ENCODE measurements at places on chromosomes 5 and 9. TPM values are rescaled to one million over a fixed set of nuclear protein-coding genes. Genes with fewer than 3 reads are reported as not detected.

DNA sequence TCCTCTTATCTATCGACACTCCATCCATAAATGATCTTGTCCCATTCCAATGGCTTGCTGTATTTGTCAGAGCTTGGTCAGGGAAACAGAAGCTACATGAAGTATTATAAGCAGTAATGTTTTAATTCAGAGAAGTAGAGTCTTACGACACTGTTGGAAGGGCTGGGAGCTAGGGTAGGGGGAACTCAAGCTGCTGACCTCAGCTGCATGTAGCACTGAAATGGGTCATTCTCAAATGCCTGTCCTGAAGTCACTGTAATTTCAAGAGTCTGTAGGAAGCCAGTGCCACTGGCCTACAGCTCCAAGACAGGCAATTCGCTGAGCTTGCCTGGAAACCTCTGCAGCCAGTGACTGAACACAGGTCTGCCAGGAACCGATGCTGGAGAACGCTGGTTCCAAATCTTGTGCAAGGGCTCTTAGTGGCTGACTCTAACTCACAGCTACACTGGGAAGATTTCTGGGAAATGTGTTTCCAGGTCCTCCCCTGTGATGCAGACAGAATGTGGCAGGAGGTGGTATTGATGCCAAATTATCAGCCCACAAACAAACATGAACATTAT lies 532.4 kb downstream of the CCDC171 start:
- H3K4me3 ChIP-seq = no peak overlapping the region
- no peaks in the 10 kb centered on the region for H3K4me1 ChIP-seq
- DNase-seq = peak; percentile 56
- no peaks in the 10 kb centered on the region for H3K27me3 ChIP-seq
- no peaks in the 10 kb centered on the region for H3K36me3 ChIP-seq
- no peak overlapping the region for H3K27ac ChIP-seq

DNA sequence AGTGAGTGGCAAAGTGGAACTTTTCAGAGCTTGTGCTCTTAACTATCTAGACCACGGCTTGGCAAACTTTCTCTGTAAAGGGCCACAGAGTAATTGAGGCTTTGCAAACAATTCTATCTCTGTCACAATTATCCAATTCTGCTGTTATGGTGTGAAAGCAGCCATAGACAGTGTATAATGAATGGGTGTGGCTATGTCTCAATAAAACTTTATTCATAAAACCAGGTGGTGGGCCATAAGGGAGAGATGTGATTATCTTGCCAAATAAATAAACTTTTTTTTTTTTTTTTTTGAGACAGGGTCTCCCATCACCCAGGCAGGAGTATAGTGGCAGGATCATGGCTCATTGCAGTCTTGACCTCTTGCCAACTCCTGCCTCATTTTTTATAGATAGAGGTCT lies 78.7 kb upstream of the GNA14 start:
- no peak overlapping the region for H3K4me3 ChIP-seq
- H3K27me3 ChIP-seq = no peaks in the 10 kb centered on the region
- DNase-seq = no peak

DNA sequence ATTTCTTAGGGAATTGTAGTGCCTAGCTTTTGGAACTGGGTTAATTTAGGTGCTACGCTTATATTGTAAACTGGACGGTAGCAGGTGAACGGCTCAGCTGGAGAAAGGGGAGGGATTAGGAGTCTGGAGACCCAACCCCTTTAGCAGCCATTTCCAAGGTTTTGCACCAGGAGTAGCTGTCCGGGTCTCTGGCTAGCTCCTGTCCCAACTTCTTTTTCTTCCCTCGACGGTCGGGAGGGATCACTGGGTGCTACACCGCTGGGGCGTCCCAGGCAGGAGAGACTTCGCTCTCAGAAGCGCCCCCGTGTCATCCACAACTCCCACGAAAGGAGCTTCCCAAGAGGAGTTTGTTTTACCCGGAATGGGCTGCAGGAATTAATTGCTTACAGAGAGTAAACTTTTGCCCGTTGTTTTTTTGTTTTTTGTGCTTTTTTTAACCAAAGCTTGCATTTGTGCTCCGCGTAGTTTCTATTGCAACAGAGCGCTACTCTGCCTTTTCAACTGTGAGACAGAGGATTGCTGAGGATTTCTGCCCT lies 1640.9 kb upstream of the C9orf72 start:
- no peak overlapping the region for H3K27ac ChIP-seq
- DNase-seq = peak; percentile 78
- H3K27me3 ChIP-seq = no peaks in the 10 kb centered on the region
- H3K36me3 ChIP-seq = no peaks in the 10 kb centered on the region
- H3K4me1 ChIP-seq = no peaks in the 10 kb centered on the region

DNA sequence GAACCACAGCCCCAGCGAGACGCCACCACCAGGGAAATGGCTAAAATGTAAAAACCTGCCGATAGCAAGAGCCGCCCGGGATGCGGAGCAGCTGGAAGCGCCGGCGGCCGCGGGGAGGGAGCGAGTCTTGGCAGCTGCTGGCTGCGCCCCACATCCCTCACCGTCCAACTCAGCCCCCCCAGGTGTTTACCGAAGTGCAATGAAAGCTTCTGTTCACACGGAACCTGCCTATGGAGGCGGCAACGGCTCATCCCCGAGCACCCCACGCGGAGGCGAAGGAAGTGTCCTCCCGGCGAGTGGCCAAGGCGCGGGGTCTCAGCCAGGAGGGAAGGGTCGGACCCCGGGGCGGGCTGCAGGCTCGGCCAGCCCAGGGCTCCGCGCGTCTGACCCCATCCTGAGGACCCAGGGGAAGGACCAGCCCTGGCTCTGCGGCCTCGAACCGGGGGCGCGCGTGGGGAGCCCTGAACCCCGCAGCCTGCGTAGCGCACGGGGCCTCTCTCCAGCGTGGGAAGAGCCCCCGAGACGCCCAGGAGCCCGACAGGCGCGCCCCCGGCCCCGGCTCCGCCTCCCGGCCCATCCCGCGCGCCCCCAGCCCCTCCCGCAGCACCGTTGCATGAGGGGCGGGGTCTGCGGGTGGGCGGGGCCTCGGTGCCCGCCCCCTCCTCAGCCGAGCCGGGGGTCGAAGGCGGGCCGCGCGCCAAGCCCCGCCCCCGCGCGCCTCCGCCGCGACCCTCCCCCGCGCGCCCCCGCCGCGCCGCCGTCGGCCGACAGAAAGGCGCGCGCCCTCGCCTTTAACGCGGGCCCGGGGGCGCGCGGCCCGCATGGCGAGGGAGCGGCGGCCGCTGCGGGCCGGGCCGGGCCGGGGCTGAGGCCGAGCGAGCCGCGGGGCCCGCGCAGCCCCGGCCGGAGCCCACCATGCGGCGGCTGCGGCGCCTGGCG lies at the start of gene DIPK1B:
DIPK1B (plus strand) TSS at position 822 of the 939 bp plus-strand sequence; CDS start at position 916, 94 bp downstream.
- H3K27me3 ChIP-seq = no peaks in the 10 kb centered on the region
- peak within 1 kb of the TSS; percentile 59 for H3K4me3 ChIP-seq
- H3K4me1 ChIP-seq = peaks cover 20% of the 10 kb centered on the region
- peak within 1 kb of the TSS; percentile 61 for H3K27ac ChIP-seq
- DNase-seq = peak; percentile 61
- no peaks in the 10 kb centered on the region for H3K36me3 ChIP-seq

- H3K4me3 ChIP-seq = peak overlapping the region; percentile 50
- no peaks in the 10 kb centered on the region for H3K27me3 ChIP-seq
- peak overlapping the region; percentile 57 for H3K27ac ChIP-seq
- DNase-seq = no peak
Measured at GRCh38 chr9:470552-471194, 256.0 kb downstream of the DOCK8 start.

- no peaks in the 10 kb centered on the region for H3K27me3 ChIP-seq
- no peak overlapping the region for H3K27ac ChIP-seq
- no peaks in the 10 kb centered on the region for H3K36me3 ChIP-seq
- H3K4me3 ChIP-seq = no peak overlapping the region
- H3K4me1 ChIP-seq = peaks cover 25% of the 10 kb centered on the region
- DNase-seq = no peak
Measured at GRCh38 chr9:131728961-131729360, 10.9 kb downstream of the RAPGEF1 start.

DNA sequence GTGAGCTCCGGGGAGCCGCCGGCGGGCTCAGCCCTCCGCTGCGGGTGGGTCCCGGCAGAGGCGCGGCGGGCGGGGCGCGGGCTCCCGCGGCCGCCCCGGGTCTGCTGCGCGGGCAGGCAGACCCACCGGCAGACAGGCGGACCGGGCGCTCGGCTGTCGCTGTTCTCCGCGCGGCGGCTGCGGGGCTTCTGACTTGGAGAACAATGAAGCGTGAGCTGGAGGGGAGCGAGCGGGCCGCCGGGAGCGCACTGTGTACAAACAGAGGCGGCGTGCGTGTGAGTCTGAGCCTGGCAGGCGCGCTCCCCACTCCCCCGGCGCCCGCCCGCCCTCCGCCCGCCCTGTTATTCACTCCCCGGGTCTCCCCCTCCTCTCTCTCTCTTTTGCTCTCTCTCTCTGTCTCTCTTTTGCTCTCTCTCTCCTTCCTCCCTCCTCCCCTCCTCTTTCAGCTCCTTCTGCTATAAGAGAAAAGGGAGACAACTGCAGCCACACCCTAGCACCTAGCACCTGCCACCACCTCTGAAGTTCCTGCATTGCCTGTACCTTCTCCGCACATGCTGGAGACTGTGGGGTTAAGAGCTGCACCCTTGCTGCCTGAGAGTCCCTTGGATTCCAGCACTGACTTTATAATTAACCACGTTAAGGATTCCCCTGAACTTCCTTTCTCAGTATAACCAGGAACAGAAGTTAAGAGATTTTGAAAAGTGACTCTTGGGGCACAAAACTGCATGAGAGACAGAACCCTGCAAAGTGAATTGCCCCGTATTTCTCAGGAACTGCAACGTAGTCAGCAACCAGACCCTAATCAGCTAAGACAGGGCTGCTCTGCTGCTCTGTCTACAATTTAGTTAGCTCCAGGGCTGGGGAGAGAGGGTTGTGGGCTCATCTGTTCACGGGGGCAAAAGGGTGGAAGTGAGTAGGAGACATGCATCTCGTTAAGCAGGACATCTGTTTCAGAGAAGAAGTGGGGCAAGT lies at the start of gene EDIL3:
EDIL3 (minus strand) TSS at position 277 of the 972 bp plus-strand sequence. CDS start 506 bp downstream, outside the sequence.
- peaks cover 5% of the 10 kb centered on the region for H3K4me1 ChIP-seq
- H3K27ac ChIP-seq = peak within 1 kb of the TSS; percentile 53
- no peaks in the 10 kb centered on the region for H3K36me3 ChIP-seq
- peak within 1 kb of the TSS; percentile 51 for H3K4me3 ChIP-seq
- H3K27me3 ChIP-seq = no peaks in the 10 kb centered on the region
- DNase-seq = peak; percentile 47

DNA sequence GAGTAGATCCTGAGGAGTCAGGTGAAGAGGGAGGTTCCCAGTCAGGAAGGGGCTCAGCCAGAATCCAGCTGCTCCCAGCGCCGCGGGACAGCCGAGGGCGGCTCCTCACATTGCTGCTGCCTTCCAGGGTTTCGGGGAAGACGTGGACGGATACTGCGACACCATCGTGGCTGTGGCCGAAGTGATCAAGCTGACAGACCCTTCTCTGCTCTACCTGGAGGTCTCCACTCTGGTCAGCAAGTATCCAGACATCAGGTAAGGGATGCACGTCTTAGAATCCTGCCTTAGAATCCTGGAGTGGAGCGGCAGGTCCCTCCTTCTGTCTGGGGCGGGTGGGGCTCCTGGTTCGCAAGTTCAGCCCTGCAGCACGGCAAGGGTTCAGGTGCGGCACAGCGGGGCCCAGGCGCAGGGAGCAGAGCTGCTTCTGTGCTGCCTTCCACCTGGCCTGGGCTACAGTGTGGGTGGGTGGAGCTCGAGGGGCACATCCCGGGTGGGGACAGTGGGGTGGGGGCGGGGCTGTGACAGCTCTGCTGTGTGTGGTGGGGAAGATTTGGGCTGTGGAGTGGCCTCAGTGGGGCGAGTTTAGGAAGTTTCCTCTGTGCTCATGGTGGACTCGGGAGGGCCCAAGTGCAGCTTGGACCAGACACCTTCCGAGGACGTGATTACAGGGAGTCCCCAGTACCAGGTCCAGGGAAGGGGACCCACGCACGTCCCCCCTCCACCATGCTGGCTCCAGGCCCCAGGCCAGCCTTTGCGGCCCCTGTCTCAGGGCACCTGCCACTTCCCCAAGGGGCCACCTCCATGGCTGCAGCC lies 22.8 kb downstream of the EXOC3 start:
- no peak for DNase-seq
- no peak overlapping the region for H3K27ac ChIP-seq
- no peak overlapping the region for H3K4me3 ChIP-seq
- H3K27me3 ChIP-seq = no peaks in the 10 kb centered on the region
- H3K36me3 ChIP-seq = no peaks in the 10 kb centered on the region
- no peaks in the 10 kb centered on the region for H3K4me1 ChIP-seq

DNA sequence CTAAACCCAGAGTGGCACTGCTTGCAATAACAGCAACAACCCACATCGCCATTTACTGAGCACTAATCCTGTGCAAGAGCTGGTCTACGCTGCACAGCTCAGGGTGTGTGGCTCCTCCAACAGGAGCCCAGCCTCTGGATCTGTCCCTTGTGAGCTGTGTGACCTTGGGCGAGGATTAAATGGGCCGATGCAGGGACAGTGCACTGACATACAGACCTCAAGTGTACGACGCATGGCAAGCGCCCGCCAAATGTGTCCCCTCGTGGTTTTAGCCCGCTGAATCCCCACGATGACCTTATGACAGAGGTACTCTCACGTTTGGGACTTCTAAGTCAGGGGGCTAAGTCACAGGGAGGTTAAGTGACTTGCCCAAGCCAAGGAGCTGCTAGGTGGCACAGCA lies 130.3 kb upstream of the RAPGEF1 start:
- DNase-seq = no peak
- H3K4me3 ChIP-seq = no peak overlapping the region
- H3K4me1 ChIP-seq = no peaks in the 10 kb centered on the region

DNA sequence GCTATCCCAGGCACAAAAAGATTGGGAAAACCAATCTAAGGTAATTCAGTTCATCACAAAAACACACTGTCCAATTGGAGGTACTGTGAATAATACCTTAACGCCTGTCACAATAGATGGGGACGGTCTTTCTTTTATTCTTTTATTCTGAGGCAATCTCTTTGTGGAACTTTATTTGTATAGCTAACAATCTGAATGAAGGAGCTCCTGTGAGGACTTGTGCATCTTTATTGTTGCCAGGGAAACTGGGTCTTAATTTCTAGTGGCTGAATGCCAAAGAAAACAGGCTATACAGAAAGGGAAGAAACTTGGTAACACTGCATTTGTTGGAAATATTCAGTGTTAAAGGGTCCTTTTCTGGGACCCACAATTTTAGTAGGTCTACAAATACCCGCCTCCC lies 546.9 kb upstream of the C9orf72 start:
- H3K36me3 ChIP-seq = no peaks in the 10 kb centered on the region
- H3K27me3 ChIP-seq = no peaks in the 10 kb centered on the region
- DNase-seq = no peak
- no peak overlapping the region for H3K4me3 ChIP-seq

DNA sequence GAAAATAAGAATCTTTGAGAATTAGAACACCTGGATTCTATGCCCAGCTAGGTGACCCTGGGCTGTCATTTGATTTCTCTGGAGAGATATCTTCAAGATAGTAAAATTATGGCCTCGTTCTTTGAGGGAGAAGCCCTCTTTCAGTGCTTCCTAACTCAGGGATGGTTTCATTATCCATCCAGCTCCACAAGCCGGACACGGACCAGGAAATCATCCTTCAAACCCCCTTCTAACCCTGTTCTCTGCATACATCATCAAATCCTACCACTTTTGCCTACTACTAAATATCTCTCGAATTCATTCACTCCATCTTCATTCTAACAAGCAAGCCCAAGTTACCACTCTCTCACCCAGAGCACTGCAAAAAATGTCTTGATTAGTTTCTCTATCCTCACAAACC lies 57.2 kb downstream of the MAPKAP1 start:
- H3K4me3 ChIP-seq = no peak overlapping the region
- H3K27ac ChIP-seq = no peak overlapping the region
- DNase-seq = no peak
- no peaks in the 10 kb centered on the region for H3K27me3 ChIP-seq
- H3K4me1 ChIP-seq = peaks cover 15% of the 10 kb centered on the region

- H3K36me3 ChIP-seq = no peaks in the 10 kb centered on the region
- H3K27ac ChIP-seq = no peak overlapping the region
- no peak for DNase-seq
- no peak overlapping the region for H3K4me3 ChIP-seq
Measured at GRCh38 chr5:141870228-141870627, 8.0 kb downstream of the PCDH1 start.

MPDZ gene
- total RNA-seq = 42.8 TPM

PIP5KL1 gene
- total RNA-seq = 10.2 TPM

COL27A1 gene
- 68.8 TPM for total RNA-seq

FAM200C gene
- total RNA-seq = 11.1 TPM

ARSB gene
- total RNA-seq = 11.8 TPM
